ENCODE measurements at places on chromosomes 4 and X.

- DNase-seq = peak; percentile 88
Observed at GRCh38 chr4:159768016-159768415, 665.1 kb downstream of the RAPGEF2 start.

- peak; percentile 47 for DNase-seq
Observed at GRCh38 chr4:152729466-152729865, 49.7 kb upstream of the TMEM154 start.

DNA sequence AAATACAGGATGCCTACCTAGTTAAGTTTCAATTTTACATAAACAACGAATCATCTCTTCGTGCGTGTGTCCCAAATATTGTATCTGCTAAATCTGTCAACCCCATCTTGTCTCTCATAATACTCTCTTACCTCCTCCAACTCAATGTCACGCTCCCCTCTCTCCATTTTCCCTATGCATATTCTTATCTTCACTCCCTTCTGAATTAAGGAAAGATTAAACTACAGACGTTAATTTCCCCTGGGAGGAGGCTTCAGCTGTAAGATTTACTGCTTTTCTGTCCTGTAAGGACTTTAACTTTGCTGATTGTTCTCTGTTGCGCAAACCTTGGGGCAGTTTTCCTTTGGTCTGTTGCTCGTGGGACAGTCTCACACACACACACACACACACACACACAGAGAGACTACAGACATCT lies 455 bp upstream of the ABCB7 start:
- DNase-seq = peak; percentile 50

DNA sequence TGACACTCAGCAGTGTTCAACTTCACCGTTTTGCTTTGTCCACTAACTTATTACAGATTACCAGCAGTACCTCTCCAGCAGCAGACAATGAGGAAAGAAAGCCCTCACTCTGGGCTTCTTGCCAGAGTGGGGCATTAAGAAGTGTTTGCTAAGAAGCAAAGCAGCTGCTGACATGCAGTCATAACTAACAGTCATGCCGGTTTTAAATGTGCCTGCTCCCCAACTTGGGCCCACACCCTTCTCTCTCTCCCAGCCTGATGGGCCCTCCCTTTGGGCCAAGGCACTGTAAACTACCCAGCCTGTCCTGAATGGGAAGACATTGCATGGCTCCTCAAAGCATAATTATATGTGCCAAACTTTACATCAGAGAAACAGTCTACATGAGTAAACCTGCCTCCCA lies 54.6 kb upstream of the HHIP start:
- DNase-seq = peak; percentile 83

DNA sequence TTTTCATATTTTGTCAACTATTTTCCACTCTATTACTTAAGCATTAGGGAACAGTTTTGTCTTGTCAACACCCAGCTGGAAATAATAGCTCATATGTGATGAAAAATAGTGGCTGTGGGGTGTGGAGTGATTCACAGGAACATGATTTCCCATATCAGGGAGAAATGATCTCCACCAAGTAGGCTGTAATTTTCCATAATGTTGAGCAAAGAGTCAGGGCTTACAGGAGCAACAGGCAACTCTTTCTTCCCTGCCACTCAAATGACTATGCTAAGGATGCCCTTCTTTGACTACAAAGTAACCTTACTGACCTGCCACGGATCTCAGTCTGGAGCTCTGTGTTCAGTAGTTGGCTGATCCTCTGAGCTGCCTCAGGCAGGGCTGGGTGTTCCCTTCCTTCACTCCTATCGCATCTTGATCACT lies 90.0 kb upstream of the GATB start:
- peak; percentile 57 for DNase-seq

DNA sequence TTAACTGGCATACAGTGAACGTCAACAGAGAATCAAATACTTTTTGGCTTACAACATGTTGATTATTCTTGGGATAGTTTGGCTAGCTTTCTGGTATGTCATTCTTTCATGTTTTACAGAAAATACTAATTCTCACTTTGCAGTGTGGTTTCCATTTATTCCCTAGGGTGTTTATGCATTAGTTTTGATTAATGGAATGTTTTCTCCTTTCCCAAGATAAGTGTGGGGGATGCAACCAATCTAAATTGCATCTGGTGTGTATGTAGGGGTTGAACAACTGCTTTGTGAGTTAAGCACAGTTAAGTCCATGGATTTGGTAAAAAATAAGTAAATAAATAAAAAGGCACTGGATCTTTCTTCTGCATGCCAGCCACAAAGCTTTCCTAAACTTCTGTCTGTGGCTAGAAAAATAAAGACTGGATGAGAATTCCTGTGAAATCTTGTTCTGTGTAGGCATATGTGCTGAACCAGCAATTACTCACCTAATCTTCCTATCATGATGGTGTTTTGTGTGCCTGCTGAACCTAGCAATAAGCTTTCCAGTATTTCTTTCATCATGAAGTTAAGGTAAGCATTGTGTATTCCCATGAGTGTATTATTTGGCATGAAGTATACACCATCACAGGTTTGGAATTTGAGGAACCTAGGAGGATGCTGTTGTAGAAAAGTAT lies 50.6 kb upstream of the TENM3 start:
- DNase-seq = peak; percentile 27

- peak; percentile 42 for DNase-seq
Observed at GRCh38 chr4:19675172-19675811, 576.4 kb upstream of the SLIT2 start.

DNA sequence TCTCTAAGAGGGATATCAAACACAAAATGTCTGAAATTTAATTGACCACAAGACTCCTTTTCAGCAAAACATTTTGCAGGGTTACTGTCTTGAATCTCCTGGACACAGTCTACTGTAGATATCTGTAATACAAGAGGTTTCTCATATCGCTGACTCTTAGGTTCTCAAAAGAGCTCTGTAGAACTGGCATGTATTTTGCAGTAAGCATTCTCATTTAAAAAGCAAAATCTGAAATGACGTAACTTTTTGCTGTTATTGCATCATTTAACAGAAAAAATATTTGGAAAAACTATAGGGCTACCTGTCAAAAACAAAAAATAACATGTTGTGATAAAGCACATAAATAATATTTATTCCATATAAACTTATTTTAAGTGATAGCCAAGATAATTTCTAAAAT lies 114.2 kb downstream of the CDS1 start:
- DNase-seq = no peak

GRCh38 chrX:32495855-32496254 lies 715.5 kb downstream of the DMD start:
- no peak for DNase-seq

DNA sequence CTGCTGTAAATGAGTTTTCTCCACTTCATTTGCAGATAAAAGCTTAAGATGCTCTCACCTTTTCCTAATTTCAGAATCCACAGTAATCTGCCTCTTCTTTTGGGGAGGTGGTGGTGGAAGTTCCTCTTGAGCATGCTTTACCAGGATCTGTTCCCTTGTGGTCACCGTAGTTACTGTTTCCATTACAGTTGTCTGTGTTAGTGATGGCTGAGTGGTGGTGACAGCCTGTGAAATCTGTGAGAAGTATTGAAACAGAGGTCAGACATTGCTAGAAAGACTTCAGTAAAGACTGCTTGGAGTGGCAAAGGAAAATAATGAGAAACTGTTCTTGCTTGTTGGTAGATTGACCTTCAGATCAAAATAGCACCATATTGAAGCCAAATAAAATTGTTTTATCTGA lies 666.2 kb downstream of the DMD start:
- DNase-seq = no peak

GRCh38 chrX:24190500-24191156 lies 41.1 kb downstream of the ZFX start:
- DNase-seq = peak; percentile 55

DNA sequence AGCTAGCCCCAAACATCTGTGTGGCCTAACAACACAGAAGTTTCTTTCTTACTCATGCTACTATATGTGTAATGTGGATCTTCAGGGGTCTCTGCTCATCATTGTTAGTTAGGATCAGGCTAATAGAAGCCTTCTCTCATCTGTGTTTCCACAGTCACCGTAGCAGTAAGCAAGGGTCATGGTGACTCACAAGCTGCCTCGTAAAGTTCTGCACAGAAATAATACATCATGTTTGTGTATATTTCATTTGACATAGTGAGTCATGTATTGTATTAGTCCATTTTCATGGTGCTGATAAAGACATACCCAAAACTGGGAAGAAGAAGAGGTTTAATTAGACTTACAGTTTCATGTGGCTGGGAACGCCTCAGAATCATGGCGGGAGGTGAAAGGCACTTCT lies 38.7 kb downstream of the SLC4A4 start:
- DNase-seq = peak; percentile 92

DNA sequence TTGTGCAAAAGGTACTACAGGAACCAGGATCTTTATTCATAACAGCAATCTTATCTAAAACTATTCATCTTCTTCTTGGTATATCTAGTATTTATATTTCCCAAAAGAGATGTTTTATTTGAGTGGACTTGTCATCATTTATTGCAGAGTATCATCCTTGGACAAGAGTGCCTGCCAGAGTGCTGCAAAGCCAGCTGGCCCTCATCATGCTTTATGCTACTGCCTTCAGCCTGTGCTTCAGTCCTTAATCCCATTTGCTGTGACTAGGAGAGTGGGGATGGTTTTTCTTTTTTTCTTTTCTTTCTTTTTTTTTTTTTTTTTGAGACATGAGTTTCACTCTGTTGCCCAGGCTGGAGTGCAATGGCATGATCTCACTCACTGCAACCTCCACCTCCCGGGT lies 33.5 kb upstream of the ELF2 start:
- DNase-seq = peak; percentile 41

GRCh38 chr4:171142639-171143038 lies 670.6 kb upstream of the GALNTL6 start:
- DNase-seq = no peak

DNA sequence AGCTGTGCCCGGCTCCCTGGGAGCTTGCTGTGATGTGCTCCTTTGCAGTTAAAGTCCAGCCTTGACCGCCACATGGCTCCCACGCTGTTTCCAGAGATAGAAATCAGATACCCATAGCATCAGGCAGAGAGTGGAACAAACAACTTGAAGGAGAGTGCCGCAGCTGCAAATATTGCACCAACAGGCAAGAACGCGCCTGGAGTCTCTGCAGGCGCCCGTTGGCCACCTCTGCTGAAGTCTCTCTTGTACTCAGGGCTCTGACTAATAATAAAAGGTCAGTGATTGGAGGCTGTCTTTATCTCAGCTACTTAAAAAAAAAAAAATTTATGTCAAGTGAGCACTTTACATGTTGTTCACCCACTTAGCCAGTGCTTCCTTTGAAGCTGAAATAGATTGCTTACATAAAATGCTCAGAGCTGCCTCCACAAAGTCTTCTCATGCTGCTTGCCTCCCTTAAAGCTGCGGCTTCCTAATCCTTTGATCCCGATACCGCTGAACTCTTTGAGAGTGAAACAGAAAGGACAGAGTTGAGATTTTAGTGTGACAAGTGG lies 30.9 kb upstream of the TENM3 start:
- peak; percentile 67 for DNase-seq

- DNase-seq = peak; percentile 75
Observed at GRCh38 chr4:15339737-15340136, 88.1 kb upstream of the C1QTNF7 start.

DNA sequence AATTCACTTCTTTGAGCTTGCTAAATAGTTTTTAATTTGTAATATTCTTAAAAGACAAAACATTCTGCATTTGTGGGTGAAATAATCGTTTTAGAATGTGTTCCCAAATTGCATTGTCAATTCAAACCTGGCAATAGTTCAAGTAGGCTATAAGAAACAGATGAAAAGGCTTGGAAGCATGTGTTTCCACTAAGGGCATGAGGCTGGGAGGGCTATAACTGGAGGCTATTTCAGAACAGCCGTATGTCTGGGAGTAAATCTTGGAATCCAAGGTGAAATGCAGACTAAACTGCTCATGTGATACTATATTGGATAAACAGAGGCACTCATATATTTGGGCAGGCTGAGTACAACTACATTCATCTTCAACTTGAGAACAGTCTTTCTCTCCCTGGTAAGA lies 117.4 kb upstream of the GRPR start:
- no peak for DNase-seq

DNA sequence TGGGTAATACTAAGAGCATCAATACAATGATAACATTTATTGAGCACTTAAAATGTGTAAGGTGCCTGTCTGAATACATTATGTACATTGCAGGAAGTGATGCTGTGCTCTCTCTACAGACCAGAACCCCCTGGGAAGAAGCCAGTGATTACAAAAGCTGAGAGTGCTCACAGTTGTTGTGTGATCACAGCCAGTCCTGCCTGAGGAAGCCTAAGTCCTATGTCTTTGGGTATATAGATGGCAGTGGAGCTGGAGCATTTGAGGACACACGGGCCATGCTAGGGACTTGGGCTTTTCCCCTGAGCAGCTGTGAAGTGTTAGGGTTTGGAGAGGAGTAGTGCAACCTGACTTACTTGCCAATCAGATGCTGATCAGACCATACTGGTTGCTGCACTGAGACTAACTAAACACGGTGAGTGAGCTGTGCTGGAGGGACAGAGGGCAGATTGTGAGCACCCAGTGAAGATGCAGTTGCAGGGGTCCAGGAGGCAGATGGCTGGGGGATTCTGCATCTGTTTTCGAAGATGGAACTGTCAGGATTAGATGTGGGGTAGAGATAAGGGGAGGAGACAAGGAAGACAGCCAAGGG lies 60.8 kb upstream of the TBC1D14 start:
- no peak for DNase-seq

DNA sequence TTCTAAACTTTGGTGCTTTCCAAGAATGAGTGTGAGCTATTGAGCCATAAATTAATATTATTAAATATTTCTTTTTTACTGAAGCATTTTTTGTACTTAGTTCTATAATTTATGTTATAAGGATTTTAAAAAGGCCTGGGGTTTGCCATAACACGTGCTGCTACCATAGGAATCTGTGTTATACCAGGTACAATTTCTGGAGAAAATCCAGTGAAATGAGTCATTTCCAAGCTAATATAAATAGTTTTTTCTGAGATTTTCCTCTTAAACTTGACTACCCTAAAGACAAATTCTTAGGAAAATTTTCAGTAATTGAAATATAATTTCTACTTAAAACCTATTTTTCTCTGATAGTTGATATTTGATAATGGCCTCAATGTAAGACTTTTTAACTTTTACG lies 130.8 kb downstream of the TLL1 start:
- DNase-seq = no peak

DNA sequence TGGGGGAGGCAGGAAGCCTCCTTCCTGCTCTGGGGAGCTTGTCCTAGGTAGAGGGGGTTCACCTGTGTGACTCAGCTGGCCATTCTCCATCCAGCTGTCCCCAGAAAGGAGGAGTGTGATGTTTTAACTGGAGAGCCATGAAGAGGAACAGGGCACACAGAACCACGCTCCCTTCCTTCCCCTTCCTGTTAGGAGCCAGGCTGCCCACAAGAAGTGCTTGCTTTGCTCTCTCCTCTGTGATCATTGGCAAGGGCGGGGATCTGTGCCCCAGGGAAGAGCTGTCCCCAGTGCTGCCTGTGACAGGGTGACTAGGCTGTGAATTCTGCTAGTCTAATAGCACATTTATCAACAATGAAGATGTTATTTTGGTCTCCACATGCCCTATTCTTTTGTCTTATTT lies 169.6 kb upstream of the GATB start:
- DNase-seq = no peak

DNA sequence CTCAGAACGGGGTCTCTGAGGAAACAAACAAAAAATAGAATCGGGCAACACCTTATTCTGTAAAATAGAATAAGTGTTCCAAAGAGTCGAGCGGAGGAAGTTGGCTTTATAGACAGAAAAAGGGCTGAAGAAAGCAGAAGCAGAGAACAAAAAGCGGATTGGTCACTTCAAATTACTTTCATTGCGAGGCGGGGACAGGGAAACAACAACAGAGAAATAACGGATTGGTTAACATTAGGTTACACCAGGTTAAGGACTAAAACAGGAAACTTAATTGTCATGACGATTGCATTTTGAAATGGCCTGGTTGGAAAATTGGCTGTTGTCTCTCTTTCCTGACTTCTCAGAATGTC lies 433 bp upstream of the COQ2 start:
- DNase-seq = peak; percentile 61

All from fibroblast of lung (primary cell).